Ascending aorta (tissue), 2 donors: ENCODE measurements at places on chromosomes 11 and 22. TPM values are rescaled to one million over a fixed set of nuclear protein-coding genes. Genes with fewer than 3 reads are reported as not detected.

DNA sequence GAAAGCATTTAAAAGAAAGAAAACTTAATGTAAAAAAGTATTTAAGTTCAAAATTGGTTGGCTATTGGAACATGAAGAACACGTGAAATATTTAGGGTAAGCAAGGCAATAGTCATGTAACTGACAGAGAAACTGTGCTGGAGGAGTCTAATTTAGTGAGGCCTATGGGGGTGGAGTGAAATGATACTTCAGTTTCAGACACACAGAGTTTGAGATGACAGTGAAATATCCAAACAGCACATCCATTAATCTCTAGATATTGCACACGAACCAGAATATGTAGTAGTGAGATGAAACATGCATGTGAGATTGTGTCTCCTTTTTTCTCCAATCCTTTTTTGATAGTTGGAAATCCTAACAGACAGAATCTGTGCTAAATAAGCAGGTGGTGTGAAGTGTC, 739.0 kb downstream of the CNTN5 start:
- no peaks in the 10 kb centered on the region for H3K27me3 ChIP-seq
- H3K36me3 ChIP-seq: no peaks in the 10 kb centered on the region
- no peak overlapping the region for H3K4me3 ChIP-seq
- DNase-seq: no peak
- H3K4me1 ChIP-seq: no peaks in the 10 kb centered on the region

GRCh38 chr22:26235792-26236487, 66.7 kb downstream of the SEZ6L start:
- no peaks in the 10 kb centered on the region for H3K36me3 ChIP-seq
- H3K27ac ChIP-seq: no peak overlapping the region
- no peaks in the 10 kb centered on the region for H3K4me1 ChIP-seq
- H3K4me3 ChIP-seq: no peak overlapping the region

GRCh38 chr11:128492903-128493569, 94.3 kb downstream of the ETS1 start:
- no peak overlapping the region for H3K4me3 ChIP-seq
- H3K36me3 ChIP-seq: peaks cover 22% of the 10 kb centered on the region
- peak overlapping the region; percentile 55 for H3K27ac ChIP-seq

Gene SERPIND1
- total RNA-seq: not detected

DNA sequence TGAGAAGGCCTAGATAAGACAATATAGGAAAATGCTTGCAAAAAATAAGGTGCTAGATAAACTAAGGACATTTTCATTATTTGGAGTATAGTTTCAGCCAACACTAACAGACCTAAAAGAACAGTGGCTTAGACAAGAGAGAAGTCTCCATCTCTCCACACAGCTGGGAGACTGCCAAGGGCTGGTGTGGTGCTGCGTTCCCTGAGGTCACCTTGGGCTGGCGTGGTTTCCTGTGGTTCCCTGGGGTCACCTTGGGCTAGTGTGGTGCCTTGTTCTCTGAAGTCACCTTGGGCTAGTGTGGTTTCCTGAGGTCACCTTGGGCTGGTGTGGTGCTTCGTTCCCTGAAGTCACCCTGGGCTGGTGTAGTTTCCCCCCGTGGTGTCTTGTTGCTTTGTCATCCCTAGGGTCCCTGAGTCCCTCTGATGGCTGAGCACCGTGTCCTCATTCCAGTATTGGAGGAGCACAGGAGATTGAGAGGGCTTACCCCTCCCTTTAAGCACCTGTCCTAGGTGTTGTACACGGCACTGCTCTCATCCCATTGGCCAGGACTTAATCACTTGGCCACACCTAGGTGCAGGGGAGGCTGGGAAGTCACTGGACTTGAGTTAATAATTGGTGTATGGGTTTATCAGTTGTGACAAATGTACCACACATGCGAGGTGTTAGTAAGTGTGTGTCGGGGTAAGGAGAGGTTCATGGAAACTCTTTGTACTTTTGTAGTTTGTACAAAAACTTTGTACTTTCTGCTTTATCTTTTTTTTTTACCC, 14.9 kb downstream of the SAMM50 start:
- no peak overlapping the region for H3K4me3 ChIP-seq
- no peaks in the 10 kb centered on the region for H3K4me1 ChIP-seq
- no peaks in the 10 kb centered on the region for H3K27me3 ChIP-seq
- H3K36me3 ChIP-seq: peaks cover 77% of the 10 kb centered on the region
- no peak for DNase-seq

Gene CBLIF
- 2.6 TPM for total RNA-seq

DNA sequence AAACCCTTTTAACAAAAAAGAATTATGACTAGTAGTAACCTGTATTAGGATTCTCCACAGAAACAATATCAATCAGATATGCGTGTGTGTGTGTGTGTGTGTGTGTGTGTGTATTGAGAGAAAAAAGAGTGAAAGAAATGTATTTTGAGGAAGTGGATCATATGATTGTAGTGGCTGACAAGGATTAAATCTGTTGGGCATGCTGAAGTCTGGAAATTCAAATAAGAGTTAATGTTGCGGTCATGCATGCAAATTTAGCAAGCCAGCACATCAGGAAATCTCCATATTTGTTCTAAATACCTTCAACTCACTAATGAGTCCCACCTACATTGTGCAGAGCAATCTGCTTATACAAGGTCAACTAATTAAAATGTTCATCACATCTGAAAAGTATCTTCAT, 46.8 kb upstream of the IGLL5 start:
- no peaks in the 10 kb centered on the region for H3K27me3 ChIP-seq
- H3K36me3 ChIP-seq: no peaks in the 10 kb centered on the region
- no peak overlapping the region for H3K4me3 ChIP-seq
- H3K4me1 ChIP-seq: no peaks in the 10 kb centered on the region
- no peak overlapping the region for H3K27ac ChIP-seq
- no peak for DNase-seq

DNA sequence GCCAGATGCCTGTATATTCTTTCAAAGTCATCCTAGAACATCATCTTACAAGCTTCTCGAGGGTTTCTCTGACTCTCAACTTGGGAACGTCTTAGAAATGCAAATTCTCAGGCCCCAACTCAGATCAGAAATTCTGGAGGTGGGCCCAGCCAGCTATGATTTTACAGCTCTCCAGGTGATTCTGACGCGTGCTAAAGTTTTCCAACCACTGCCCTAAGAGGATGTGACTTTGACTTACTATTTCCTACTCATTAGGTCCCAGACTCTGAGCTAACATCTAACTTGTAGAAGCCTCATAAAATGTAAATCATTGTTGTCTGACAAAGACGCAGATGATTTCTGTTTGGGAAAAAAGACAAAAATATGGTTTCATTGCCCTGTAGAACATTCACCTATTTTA, 61.1 kb downstream of the IRAG1 start:
- H3K27me3 ChIP-seq: no peaks in the 10 kb centered on the region
- H3K36me3 ChIP-seq: peaks cover 80% of the 10 kb centered on the region
- no peak overlapping the region for H3K4me3 ChIP-seq
- H3K4me1 ChIP-seq: peaks cover 2% of the 10 kb centered on the region
- peak overlapping the region; percentile 74 for H3K27ac ChIP-seq

GRCh38 chr22:19982991-19983578, 33.5 kb downstream of the ARVCF start:
- H3K27me3 ChIP-seq: no peaks in the 10 kb centered on the region
- H3K27ac ChIP-seq: peak overlapping the region; percentile 97
- H3K4me3 ChIP-seq: no peak overlapping the region
- H3K4me1 ChIP-seq: peaks cover 26% of the 10 kb centered on the region
- peaks cover 36% of the 10 kb centered on the region for H3K36me3 ChIP-seq
- no peak for DNase-seq

DNA sequence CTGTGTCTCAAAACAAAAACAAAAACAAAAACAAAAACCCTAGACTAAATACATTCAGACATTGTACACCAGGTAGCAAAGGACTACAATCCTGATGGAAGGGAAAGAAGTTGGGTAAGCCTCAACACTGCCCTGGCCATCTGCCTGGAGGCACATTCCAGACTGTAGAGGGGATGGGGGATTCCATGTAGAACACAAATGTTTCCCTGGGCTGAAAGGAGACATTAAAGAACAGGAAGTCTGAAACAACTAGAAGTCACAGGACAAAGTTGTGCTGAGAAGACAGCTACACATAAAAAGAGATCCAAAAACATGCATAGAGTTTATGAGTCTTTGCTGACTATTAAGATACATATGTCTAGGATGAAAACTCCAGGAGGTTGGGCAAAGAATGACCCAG, 83.9 kb downstream of the RRAS2 start:
- no peaks in the 10 kb centered on the region for H3K4me1 ChIP-seq
- H3K27me3 ChIP-seq: no peaks in the 10 kb centered on the region
- H3K27ac ChIP-seq: no peak overlapping the region
- H3K4me3 ChIP-seq: no peak overlapping the region
- DNase-seq: no peak

GRCh38 chr22:31929167-31929930, 15.0 kb upstream of the YWHAH start:
- no peak for DNase-seq
- no peaks in the 10 kb centered on the region for H3K36me3 ChIP-seq
- H3K27me3 ChIP-seq: no peaks in the 10 kb centered on the region

- no peak for DNase-seq
- no peak overlapping the region for H3K27ac ChIP-seq
- H3K4me1 ChIP-seq: no peaks in the 10 kb centered on the region
- no peaks in the 10 kb centered on the region for H3K27me3 ChIP-seq
- no peaks in the 10 kb centered on the region for H3K36me3 ChIP-seq
Observed at GRCh38 chr11:120182790-120183491, 27.9 kb upstream of the OAF start.

DNA sequence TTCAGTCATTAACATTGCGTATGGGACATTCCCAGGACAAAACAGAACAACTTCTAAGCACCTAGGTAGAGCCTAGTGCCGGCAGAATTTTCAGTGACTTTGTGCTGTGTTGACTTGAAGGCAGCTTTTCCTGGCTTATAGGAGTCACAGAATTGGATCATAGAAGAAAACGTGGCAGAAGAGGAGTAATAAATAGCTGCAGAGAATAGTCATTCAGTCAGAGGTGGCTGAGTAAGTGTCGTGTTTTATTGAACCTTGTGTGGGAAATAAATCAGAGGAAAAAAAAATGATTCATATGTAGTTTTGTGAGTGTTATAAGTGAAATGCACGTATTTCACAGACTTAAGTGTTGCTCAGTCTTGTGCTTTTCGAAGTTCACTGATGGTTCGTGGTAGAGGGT, 2.1 kb downstream of the BARX2 start:
- peaks cover 24% of the 10 kb centered on the region for H3K27me3 ChIP-seq
- H3K36me3 ChIP-seq: no peaks in the 10 kb centered on the region
- DNase-seq: no peak
- H3K27ac ChIP-seq: no peak overlapping the region
- peaks cover 3% of the 10 kb centered on the region for H3K4me1 ChIP-seq

DNA sequence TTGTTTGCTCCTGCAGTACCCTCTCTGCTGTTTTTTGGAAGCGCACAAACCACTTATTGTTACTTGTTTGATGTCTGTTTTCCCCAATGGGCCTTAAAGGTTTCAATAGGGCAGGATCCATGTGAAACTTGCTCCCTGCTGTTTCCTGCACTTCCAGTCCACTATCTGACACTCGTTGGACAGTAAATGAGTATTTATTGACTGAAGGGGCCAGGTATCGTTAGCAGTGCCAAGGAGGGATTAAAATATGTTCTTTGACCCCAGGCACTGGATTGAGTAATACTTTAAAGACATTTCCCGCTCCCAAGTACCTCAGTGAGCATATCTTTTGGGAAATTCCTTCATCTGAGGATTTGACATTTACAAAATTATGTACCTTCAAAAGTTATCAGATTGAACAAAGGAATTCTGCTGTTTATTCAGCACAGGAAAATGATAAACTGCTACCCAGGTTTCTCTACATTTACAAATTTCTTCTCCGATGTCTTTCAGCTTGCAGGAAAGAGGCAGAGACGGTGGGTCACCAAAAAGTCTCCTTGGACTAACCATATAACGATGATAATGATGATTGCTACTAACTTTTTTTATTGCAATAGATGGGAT, 23.3 kb upstream of the OR9Q2 start:
- H3K27ac ChIP-seq: no peak overlapping the region
- H3K4me3 ChIP-seq: no peak overlapping the region
- H3K36me3 ChIP-seq: no peaks in the 10 kb centered on the region

GRCh38 chr11:58958500-58958899, 19.2 kb downstream of the GLYATL1 start:
- no peak overlapping the region for H3K27ac ChIP-seq
- DNase-seq: no peak
- no peaks in the 10 kb centered on the region for H3K36me3 ChIP-seq
- no peaks in the 10 kb centered on the region for H3K27me3 ChIP-seq
- H3K4me3 ChIP-seq: no peak overlapping the region

DNA sequence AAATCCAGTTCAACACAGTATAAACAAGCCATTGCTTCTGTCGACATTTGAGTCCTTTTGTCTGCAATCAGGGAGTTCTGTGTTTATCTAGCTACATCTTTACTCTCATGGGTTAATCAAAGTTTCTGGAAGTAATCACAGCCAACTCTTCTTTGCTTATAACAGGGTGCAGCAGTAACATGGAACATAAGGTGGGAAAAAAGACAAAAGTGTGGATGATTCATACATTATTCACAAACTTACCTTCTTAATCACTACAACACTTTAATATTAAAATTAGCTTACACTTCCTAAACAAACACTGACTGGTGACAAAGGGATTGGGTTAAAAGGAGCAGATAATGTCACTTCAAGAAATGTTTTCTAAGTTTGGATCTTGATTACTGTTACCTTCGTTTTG, 44.7 kb downstream of the SNX19 start:
- peak overlapping the region; percentile 84 for H3K27ac ChIP-seq
- H3K36me3 ChIP-seq: peaks cover 13% of the 10 kb centered on the region
- H3K27me3 ChIP-seq: no peaks in the 10 kb centered on the region
- no peak for DNase-seq
- H3K4me3 ChIP-seq: no peak overlapping the region

- H3K36me3 ChIP-seq: no peaks in the 10 kb centered on the region
- no peak overlapping the region for H3K4me3 ChIP-seq
- no peak overlapping the region for H3K27ac ChIP-seq
- H3K27me3 ChIP-seq: no peaks in the 10 kb centered on the region
- DNase-seq: no peak
- no peaks in the 10 kb centered on the region for H3K4me1 ChIP-seq
Observed at GRCh38 chr11:104327861-104328511, 164.0 kb upstream of the PDGFD start.

Gene BRSK2
- total RNA-seq: 9.3 TPM

DNA sequence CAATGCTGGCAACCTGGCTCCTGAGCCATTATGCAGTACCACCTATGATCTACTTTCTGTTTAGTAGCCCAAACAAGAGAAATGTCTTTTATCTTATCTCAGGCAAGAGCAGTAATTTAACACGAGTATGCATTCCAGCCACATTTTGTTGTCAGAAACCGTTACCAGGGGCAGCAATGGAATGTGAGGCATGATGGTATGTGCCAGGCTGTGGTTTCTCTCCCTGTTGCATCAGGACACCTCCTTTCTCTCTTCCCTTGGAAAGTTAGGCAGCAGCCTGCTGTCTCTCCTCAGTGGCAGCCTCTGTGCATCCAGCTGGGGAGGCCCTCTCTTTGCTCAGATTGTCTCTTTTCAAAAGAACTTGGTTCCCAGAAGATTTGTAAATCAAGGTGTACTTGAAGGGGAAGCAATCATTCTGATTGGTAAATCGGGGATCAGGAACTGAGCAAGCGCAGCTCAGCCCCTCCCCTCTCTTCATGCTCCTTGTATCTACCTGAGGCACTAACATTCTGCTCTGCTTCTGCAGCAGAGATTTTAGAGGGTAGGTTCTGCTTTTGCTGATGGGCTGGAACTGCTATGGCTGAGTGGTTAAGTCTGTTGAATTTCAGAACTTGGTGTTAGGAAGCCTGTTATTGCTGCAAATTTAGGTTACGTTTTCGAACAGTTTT, 229.2 kb downstream of the ADAMTS15 start:
- peak overlapping the region; percentile 92 for H3K27ac ChIP-seq
- peaks cover 14% of the 10 kb centered on the region for H3K4me1 ChIP-seq
- no peak for DNase-seq
- H3K27me3 ChIP-seq: no peaks in the 10 kb centered on the region
- H3K4me3 ChIP-seq: no peak overlapping the region

Gene CDC42BPG
- not detected for total RNA-seq

GRCh38 chr22:25030636-25031035, 78.1 kb downstream of the KIAA1671 start:
- no peak overlapping the region for H3K4me3 ChIP-seq
- DNase-seq: no peak
- H3K36me3 ChIP-seq: no peaks in the 10 kb centered on the region
- no peaks in the 10 kb centered on the region for H3K27me3 ChIP-seq
- H3K4me1 ChIP-seq: no peaks in the 10 kb centered on the region
